ENCODE measurements at places on chromosomes 1 and 21.

GRCh38 chr1:79215311-79215710 is 208.8 kb upstream of the ADGRL4 start:
- DNase-seq: no peak

GRCh38 chr1:190494451-190494850 is 16.8 kb upstream of the BRINP3 start:
- DNase-seq: no peak

- DNase-seq: peak; percentile 54
These were observed at the start of gene SAMD11 for GRCh38 chr1:923131-923990. SAMD11 (plus strand) TSS chr1:923923; CDS start chr1:924432, 509 bp downstream.

DNA sequence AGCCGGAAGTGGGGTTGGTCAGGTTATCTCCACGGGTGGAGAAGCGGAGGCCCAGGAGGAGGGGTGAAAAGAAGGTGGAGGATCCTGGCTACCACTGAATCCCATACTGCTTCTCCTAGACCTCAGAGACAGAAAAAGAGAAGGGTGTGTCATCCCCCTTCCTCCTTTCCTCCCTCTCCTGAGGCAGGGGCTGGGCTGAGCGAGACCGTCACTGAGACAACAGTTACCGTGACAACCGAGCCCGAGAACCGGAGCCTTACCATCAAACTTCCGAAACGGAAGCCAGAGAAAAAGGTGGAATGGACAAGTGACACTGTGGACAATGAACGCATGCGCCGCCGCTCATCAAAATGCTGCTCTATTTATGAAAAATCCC is 42.1 kb upstream of the NBPF3 start:
- no peak for DNase-seq

GRCh38 chr21:33402001-33402979 is 923 bp upstream of the IFNGR2 start:
- DNase-seq: peak; percentile 48

- no peak for DNase-seq
These were observed 142.7 kb downstream of the TSEN15 start for GRCh38 chr1:184194236-184194635.

- DNase-seq: no peak
These were observed 10.5 kb downstream of the TMEM35B start for GRCh38 chr1:34974626-34975025.

Data from NCI-H2171 treated with DMSO at 0.1 percent for 48 hours (cell line).